ENCODE measurements at places on chromosomes 4 and X.

DNA sequence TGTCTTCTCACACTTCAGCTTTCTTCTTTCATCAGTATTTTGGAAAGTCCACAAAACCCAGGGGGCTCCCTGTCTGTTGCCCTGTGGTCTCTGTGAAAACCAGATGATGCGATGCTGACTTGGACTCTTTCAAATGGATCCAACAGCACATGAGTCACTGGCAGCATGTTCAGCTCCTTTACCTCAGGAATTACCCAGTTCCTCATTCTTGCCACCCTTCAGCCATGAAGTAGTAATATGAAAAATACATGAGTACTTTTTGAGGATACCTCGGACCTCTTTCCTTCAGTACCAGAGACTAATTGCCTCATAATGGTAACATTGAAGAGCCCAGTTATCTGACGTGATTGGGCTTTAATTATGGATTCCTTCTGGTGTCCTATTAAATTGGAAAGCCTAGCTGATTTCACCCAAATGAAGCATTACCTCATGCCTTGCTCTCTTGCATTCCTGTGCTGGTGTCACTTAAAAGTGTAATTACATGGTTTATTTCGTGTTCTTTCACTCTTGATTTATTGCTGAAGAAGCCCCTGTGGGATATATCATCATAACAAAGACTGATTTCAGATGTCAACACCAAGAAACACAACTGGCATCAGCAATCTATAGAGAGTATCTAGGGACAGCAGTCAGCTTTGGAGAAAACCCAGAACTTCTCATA, 63.4 kb downstream of the NFKB1 start:
- no peak for DNase-seq

- DNase-seq = no peak
Observed at GRCh38 chr4:141595531-141595930, 40.9 kb upstream of the IL15 start.

- DNase-seq = no peak
Observed at GRCh38 chrX:121028419-121028818, 19.0 kb upstream of the GLUD2 start.

DNA sequence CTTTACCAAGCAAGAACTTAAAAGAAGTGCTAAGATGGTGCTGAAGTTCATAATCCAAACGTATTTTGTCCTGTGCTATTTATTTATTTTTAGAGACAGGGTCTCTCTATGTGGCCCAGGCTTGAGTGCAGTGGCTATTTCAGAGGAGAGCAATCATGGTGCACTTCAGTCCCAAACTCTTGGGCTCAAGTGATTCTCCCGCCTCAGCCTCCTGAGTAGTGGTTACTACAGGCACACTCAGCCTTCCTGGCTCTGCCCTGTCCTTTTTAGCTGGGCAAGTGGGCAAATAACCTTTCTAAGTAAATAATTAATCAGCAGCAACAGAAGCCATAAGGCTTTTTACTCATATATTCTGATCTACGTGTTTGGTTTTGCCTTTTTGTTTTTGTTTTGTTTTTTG, 2.6 kb downstream of the NSD2 start:
- DNase-seq = peak; percentile 5

DNA sequence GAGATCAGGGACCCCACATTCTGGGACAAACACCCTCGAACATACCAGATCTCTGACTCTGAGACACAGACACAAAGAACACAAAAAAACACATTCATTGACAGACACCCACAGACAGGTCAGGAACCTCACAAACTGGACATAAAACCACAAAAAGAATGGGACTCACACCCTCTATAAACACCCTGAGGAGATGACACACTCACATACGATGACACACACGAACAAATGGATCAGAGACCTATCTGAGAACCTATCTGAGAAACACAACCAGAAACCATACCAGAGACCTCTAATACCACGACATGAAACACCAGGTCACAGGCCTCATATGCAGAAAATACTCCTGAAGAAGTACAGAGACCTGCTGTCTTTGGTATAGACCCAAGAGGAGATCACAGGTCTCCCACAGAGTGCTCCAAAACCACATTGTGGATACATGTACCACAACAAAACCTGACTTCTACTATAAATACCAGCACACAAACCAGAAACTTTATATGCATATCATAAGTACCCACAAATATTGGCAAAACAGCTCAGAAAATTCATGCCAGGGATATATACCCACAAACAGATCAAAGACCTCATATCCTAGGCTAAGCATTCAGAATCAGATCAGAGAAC, 19.5 kb downstream of the SUV39H1 start:
- DNase-seq = no peak

GRCh38 chr4:37827030-37827685, 672 bp downstream of the PGM2 start:
- DNase-seq = no peak

DNA sequence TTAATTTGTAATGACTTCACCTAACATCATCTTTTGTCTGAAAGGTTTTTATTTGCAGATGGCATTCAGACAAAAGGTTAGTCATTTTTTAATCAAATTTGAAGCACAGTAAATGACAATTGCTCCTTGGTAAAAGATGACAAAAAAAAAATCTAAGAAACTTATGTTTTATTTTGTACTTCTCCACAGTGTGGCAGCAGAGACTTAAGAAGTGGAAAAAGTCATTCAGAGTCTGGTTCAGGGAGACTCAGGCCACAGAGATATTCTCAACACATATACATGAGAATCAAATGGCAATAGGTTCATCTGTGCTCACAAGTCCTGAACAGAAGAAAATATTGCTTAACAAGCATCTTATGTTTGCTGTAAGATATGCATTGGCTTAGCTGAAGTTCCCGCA, 436.2 kb downstream of the KCNIP4 start:
- DNase-seq = no peak

DNA sequence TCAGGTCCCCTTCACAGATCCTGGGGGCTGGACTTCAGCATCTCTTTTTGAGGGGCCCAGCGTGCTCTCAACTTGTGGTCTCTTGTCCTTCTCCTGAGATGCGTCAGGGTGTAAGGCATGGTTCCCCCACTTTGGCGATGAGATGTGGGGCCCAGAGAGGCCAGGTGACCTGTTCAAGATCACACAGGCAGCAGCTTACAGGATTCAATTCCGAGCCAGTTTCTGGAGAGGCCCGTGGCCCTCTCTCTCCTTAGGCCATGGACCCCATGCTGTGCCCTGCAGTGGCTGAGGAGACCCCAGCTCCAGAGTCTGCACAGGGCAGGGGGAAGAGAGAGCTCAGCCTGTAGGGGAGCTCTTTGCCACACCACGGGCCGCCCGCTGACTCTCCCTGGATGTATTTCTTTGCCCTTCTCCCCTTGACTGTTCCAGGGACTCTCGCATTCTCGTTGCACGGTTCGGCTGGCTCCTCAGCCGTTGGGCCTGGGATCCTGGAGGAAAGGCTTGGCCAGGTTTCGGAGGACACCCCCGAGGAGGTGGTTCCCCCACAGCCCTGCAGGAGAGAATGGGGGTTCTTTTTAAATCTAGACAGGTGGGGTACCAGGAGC, 18.6 kb downstream of the NSG1 start:
- DNase-seq = no peak

DNA sequence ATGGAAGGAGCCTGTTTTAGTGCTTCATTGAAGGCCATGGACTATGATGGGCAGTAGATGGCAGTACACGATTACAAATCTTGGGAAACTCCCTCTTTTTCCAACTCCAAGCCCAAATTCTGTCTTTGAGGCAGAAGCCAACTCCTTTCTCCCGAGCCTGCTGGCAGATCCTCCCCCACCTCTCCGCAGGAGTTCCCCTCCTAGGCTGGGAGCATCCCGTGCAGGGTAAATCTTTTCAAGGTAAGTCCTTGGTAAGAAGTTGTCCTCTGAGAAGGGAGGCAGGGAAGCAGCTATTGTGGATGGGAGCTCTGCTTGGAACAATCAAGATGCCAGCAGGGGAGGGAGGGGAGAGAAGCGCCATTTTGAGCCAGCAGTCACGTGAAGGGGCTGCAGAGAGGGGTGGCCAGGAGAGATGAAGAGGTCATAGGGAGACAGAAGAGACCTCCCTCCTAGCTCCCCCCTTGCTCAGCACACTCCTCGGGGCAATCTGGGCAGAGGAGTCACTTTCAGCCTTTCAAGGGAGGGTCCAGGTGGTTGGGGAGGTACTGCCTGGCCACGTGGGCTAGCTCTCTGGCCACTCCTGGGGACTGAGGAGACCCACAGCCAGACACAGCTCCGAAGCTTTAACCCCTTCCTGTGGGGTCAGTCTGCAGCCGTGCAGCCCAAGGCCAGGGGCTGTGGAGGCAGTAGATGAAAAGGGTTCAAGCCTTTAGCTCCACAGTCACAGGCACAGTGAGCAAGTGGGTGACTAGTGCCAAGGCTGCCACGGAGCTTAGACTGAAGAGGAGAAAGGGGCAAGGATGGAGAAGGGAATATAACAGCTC, 9.6 kb downstream of the CC2D2A start:
- DNase-seq = peak; percentile 90

GRCh38 chrX:25733148-25733547, 405.0 kb upstream of the MAGEB18 start:
- no peak for DNase-seq

DNA sequence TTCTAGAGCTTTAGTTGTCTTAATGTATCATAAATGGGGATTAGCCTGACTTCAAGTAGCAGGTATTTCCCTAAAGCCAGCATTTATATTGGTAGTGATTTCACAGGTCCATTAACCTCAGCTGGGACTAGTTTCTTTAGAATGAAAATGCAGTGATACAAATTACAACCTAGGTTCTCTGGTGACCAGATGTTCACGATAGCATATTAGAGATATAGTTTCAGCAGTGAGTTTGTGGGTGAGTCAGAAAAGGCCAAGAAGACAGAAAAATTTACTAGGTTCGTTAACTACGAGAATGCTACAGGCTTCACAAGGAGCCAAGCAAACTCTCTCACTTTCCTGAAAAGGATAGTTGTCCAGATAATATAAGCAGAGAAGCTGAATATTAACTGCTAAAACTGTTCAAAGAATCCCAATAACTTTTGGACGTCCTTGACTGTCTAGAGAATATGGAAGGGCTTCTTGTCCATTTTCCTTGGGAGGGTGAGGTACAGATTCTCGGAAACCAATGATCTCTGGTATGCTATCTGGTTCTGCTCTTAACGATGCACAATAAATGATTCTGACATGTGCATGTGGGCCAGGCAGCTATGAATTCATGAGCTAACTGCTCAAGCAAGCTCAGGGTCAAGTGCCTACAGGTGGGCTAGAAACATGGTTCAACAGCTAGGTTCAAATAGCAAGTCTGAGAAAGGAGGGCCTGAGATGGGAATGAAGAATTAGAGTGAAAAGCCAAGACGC, 6.0 kb upstream of the SPCS3 start:
- DNase-seq = no peak

DNA sequence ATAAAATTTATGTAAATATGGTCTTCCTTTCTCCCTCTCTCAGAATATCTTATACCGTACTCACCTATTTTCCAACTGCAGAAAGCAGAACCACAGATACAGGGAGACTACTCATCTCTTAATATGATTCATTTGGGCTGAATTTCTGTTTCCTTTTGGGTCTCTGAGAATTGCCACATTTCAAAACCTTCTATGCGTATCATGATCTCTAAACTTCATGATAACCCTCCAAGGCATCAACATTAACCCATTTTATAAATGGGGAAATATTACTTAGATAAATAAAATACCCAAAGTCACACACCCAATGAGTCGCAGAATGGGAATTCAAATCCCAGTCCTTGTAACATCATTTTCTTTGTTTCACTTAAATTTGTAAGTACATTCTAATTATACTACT, 16.6 kb upstream of the PRDM8 start:
- DNase-seq = no peak

GRCh38 chr4:117512414-117512813, 427.0 kb upstream of the TRAM1L1 start:
- no peak for DNase-seq

DNA sequence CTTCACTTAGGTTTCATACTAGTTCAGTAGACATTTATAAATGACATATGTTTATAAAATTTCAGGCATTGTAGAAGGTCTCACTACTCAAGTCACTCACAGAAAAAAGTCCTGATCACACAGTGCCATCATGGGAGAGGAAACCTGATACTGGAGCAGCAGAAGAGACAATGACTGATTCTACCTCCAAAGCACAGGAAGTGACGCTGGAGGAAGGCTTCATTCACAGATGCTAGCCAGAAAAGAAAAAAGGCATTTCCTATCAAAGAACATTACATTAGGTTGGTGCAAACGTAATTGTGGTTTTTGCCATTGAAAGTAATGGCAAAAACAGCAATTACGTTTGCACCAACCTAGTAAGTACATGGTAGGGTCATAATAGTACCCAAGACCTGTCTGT, 79.5 kb downstream of the RASGEF1B start:
- no peak for DNase-seq

DNA sequence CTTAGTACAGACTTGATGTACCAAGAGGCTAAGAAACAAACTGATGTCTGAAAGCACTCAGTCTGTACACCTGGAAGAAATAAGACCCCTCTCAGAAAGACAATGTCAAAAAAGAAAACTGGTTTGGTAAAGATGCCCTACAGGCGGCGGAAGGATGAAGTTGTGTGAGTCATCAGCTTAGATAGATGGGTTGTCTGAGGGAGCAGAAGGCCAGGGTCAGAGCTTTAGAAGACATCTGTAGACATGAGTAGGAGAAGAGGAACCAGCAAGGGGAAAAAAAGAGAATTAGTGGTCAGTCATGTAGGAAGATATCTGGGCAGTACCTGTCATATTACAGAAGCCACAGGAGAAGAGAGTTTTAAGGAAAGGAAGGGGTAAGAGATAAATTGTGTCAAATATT, 8.3 kb downstream of the SRPX2 start:
- no peak for DNase-seq

DNA sequence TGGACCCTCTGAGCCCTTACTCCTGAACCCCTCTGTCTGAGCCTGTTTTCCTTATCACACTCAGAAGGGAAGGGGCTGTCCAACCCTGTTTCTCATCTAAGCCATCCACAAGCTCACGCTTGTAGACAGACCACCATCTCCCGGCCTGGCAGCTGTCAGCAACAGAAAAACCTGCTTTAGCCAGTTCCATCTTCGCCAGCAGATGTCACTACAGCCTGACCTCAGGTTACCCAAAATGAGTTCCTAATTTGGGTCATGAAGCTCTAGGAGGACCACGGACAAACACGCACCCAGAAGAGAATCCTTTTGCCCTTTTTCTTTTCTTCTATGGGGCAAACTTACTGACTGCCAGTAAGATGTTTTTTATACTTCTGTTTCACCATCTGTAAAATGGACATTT, 445.4 kb downstream of the BCOR start:
- no peak for DNase-seq

- DNase-seq = no peak
Observed at GRCh38 chr4:22471999-22472461, 43.8 kb downstream of the ADGRA3 start.

DNA sequence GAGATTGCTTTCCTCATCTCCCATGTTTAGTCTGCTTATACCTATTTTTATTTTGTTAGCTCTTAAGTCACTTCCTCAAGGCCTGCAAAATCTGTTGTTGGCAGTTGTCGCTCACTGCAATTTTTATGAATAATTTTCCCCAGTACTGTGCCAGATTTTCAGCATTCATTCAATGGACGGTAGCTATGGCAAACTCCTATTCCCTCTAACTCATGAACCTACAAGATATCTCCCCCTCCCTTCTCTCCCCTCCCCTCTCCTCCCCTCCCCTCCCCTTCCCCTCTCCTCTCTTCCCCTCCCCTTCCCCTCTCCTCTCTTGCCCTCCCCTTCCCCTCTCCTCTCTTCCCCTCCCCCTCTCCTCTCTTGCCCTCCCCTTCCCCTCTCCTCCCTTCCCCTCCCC, 160.4 kb downstream of the FRAS1 start:
- DNase-seq = no peak

Data from right forelimb (tissue), 1 donor.